ENCODE measurements at places on chromosomes 4 and X.

- no peak for DNase-seq
Observed at GRCh38 chr4:41670982-41671381, 77.5 kb downstream of the PHOX2B start.

GRCh38 chrX:129877401-129877800 lies 28.6 kb upstream of the UTP14A start:
- no peak for DNase-seq

DNA sequence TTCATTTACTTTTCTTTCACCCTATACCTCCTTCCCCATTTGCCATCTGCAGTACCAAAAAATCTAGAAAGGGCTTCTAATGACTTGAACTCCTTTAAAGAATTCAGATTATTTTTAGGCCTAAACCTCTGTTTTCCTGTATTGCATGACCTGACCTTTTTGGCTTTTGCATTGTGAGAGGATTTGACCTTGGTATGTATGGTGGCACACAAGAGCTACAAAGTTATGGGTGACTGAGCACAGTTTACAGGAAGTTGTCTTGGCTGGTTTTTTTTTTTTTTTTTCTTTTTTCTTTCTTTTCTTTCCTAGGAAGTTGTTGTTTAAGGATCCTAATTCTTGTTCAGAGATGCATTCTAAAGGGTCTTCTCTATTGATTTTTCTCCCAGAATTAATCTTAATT lies 32.0 kb upstream of the MTMR8 start:
- no peak for DNase-seq

- DNase-seq: no peak
Observed at GRCh38 chr4:80839281-80839680, 191.2 kb upstream of the BMP3 start.

DNA sequence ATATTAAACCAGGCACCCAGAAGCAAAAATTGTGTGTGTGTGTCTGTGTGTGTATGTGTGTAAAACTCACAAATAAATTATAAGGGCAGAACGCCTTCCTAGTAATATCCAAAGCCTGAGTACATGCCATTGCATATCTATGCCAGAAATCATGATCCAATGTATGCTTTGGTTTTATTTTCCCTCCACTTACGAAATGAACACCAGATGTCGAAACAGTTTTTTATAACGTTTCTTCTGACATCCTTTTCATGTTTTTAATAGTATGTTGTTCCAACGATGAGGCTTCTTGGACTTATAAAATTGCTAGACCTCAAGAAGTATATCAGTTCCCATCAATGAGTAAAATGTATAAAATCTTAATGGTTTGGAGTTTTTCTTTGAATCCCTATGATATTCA lies 55.4 kb downstream of the KCNIP4 start:
- no peak for DNase-seq

All from ureter (tissue), 1 donor.